ENCODE measurements at places on chromosomes 4 and X.

DNA sequence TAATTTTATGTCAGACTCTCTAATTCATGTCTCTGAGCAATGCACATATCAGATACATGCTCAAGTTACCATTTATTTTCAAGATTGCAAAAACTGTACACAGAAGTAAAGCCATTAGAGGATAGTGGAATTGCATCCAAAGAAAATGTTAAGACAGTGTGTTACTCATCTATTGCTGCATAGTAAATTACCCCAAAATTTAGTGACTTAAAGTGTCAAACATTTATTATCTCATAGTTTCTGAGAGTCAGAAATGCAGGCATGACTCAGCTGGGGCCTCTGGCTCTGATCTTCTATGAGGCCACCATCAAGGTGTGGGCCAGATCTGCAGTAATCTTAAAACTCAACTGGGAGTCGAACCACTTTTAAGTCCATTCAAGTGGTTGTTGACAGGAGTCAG lies 275.2 kb downstream of the QDPR start:
- no peak for DNase-seq

- no peak for DNase-seq
Observed at GRCh38 chrX:68852046-68852445, 23.2 kb downstream of the EFNB1 start.

DNA sequence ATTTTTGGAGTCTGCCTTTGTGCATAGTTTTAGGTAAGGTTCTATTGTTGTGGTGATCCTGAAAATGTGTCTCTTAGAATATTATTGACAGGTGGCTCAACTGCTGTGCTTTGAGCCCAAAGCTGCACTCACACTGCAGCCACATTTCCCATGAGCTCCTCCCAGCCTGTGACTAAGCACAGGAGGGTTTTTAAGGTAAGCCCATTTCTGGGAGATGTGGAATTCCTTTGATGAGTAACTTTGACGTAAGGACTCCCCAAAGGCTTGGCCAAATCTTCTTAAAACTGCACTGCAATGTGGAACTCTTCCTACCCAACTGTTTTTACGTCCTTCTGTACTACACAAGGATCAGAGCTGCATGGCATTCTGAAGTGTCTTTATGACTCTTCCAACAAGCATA lies 20.0 kb upstream of the TMPRSS11A start:
- DNase-seq = no peak

DNA sequence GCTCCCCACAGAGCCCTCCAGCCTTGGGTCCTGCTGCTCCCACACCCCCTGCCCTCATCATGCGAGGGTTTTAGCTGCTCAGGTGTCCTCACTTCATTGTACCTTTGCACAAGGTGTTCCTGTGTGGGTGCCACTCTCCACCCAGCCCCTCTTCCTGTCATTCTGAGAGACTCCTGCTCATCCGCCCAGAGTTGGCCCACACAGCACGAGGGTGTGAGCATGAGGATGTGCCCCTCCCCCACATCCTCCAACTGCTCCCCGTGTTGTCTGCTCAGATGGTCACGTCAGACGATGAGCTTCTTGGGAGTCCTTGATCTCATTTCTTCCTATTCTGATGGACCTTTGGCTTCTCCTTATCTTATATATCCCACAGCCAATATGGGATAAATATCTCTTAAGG lies 53.2 kb downstream of the HTT-AS start:
- no peak for DNase-seq

GRCh38 chr4:13615161-13615560 lies 12.4 kb downstream of the BOD1L1 start:
- DNase-seq = no peak

DNA sequence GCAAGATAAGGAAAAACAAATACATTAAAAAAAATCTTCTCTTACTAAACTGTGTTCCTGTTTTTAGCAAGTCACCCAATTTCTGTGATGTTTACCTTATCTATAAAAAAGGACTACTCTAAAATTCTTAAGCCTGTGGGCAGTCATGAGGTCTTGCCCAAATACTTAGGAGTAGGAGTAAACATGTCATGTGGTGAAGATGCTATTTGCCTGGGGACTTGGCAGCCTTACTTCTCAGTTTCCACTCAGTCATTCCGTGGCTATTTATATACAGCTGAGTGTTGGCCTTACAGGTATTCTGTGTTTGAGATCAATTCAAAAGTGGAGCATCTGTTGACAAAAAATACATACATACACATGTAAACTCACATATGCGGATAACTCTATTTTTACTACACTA lies 89.9 kb upstream of the TLR2 start:
- DNase-seq = no peak

DNA sequence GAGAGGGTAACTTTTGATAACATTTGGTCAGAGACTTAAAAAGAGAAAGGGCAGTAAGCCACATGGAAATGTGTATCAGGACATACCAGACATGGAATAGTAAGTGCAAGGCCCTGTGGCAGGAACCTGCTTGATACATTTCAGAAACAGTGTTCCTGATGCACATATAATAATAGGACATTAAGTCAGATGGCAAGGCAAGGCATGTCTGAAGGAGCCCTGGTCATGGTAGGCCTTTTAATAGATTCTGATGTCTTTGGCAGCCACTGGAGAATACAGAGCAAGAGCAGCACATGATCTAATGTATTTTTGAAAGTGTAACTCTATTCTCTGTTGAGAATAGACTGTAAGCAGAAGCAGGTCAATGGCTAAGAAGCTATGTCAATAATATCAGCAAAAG lies 279.7 kb downstream of the CAMK2D start:
- DNase-seq = no peak

DNA sequence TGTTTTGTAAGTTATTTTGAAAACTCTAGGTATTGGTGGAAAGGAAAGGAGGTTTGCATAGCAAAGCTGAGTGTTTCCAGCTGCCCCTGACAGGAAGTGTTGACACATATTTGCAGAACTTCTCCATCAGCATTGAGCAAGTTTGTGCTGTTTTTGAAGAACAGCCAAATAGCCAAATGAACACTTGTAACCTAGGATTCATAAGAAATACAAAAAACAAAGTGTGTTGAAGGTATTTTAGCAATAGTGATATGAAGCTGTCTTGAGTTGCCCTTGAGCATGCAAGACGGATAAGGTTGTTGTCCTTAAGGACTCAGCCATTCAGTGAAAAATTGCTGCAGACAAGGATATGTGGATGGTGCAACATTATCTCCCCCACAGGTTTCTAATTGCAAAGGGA lies 68.3 kb upstream of the PGM2 start:
- DNase-seq = no peak

GRCh38 chr4:156976147-156976546 lies 4.5 kb upstream of the PDGFC start:
- DNase-seq = no peak

DNA sequence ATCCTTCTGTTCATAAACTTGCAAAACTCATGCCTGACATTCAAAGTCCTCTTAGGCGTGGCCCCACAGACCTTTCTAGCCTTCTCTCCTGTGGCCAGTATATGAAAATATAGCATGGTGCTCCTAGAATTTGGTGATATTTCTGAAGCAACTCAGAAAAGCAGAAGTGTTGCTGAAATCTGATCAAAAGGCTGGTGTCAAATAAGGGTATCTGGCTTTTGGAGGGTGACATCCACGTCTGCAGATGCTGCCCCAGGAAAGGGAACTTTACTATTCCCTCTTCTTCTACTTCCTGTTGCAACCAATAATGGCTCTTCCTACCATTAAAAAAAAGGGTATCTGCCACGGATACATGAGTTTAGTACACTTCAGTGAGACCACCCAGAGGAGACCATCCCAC lies 83.9 kb upstream of the RPS6KA3 start:
- no peak for DNase-seq

GRCh38 chrX:30906726-30907125 lies 17.7 kb upstream of the TAB3 start:
- DNase-seq = no peak

GRCh38 chrX:19789376-19789775 lies 98.0 kb downstream of the SH3KBP1 start:
- DNase-seq = no peak

DNA sequence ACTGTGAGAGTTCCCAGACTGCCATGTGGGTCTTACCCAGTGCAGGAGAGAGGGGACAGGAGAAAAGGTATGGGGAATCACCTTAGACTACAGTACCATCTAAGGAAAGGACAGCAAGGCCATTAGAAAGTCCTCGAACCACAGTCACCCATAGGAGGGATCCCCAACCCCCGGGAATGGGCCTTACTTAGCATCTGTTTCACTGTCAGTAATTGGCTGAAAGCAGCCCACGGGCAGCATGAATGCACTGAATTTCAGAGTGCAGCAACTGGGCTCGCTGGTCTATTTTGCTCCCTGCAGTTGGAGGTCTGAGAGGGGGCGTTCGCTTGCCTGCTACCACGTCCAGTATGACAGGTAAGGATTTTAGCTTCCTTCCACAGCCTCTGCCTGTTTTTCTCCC lies 50.4 kb upstream of the KLHL8 start:
- DNase-seq = no peak

DNA sequence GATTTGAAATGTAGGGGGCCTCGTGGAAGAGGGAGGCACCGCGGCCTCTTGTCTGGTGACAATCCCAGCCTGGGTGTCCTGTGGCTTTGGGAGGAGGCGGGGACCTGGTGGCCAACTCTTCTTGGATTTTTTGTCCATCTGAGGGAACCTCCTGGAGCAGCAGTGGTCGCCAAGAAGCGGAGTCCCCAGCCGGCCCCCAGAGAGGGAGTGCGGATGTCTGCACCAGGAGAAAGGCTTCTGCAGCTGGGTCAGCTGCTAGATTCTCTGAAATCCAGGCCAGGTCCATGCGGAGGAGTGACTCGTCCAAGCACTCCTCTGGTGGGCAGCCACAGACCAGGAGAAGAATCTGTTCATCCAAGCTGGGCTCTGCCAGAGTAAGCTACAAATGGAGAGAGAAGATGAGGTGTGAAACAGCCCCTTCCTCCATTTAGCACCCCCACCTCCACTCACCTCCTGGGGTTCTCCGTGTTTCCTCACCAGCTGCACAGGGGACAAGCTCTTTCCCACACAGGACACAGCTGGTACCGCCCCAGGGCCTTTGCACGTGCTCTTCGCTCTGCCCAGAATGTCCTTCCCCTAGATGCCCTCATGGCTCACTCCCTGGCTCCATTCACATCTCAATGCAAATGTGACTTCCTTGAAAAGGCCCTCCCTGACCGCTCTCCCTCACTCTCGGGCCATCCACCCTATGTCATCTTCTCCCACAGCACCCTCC lies 27.6 kb downstream of the C4orf50 start:
- DNase-seq = no peak

DNA sequence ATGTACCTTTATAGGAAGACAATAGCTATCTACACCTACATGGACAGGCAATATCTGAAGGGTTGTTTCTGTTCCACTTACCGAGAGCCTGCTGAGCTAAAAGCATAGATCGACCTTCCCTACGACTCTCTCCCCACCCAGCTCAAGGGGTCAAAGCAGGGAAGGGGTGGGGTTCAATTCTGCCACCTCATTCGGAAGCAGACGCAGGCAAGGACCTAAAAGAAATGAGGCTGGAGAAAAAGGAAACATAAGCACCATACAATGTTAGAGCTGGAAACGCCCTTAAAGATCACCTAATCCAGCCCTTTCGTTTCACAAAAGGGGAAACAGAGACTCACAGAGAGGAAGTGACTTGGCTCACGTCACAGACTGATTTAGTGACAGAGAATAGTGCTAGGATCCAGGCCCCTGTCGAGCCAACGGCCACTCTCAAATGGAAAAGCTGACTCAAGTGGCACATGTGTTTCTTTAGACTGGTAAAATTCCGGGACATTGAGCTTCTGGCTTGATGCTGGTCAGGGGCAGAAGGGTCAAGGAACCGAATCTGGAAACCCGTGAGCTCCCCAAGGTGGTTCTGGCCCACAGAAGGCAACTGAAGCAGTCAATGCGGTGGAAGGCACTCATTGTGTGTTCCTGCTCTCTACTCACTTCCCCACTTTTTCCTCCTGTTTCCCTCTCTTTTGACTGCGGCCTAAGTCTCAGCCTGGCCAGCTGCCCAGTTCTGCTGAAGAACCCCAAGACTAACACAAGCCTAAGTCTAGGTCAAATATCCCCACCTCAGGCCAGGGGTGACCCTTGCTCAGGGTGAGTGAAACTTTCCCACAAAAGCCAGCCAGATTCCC lies 7.5 kb downstream of the SEPTIN6 start:
- no peak for DNase-seq

GRCh38 chr4:36010397-36010929 lies 233.9 kb downstream of the ARAP2 start:
- no peak for DNase-seq

DNA sequence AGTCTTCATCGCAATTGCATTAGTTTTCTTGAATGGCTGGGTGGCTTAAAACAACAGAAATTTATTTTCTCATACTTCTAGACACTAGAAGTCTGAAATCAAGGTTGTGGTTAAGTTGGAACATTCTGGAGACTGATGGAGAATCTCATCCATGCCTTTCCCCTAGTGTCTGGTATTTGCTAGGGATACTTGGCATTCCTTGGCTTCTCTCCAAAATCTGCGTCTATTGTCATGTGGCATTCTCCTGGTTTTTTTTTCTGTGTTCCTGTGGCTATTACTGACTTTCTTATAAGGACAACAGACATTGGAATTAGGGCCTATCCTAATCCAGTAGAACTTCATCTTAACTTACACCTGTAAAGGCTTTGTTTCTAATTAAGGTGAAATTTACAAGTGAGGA lies 272.8 kb upstream of the EPHA5 start:
- no peak for DNase-seq

DNA sequence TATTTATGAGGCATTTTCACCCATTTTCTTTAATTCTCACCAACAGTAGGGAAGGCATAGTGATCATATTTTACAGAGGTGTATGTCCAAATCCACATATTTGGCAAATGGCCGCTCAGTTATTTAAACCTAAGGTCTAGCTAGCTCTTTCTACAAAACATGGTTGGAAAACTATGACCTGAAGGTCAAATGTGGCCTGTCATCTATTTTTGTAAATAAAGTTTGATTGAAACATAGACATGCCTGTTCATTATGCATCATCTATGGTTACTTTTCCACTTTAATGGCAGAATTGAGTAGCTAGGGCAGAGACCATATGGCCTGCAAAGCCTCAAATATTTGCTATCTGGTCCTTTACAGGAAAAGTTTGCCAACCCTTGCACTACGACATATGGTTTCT lies 44.2 kb downstream of the GBA3 start:
- DNase-seq = no peak

DNA sequence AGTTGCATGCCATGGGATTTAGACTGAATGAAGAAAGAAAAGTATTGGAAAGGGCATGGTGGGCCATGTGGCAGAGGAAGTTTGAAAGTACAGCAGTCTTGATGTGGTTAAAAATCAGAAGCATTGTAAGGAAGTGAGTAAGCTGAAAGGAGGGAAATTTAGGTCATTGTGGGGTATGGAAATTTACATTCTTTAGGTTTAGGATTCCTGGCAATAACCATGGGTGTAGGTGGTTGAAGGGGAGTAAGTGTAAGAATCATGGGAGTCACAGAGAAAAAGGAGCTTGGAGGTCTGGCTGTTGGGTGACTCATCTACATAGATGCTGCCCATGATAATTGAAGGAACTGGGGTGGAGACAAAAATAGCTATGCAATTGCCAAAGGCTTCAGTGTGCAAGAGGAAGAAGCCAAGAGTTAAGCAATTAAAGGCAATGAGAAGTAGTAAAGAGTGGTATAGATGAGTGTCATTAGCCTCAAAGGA lies 243.8 kb upstream of the LDB2 start:
- DNase-seq = no peak

Data from stimulated activated CD4-positive, alpha-beta T cell treated with anti-CD3 and anti-CD28 coated beads, Interleukin-4, amount 100 ng/mL, for 1 hour (primary cell).